ENCODE measurements at places on chromosomes 16 and 17. TPM values are rescaled to one million over a fixed set of nuclear protein-coding genes. Genes with fewer than 3 reads are reported as not detected.
A peak's percentile ranks its signal among the peaks of the same experiment; 100 is the strongest.

The ALOXE3 gene
- not detected for total RNA-seq

The CMTM2 gene
- not detected for total RNA-seq

The CCL18 gene
- total RNA-seq, result 0.32 TPM

DNA sequence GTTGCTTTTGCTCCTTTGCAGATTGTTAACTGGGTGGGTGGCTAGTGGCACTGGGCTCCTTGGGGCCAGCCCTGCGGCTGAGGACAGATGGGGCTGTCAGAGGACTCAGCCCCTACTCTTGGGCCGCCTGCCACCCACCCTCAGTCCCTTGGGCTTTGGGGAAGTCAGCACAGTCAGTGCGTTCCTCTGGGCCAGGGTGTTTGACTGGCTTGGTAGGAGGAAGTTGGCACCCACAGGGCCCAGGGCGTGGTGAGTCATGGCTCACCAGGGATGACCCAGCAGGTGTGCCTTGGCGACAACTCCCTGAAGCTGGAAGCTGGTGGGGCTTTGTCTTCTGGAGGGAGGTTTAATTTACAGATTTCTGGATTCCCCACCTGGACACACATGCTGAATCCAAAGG lies 32.4 kb downstream of the HAPSTR1 start:
- peak; percentile 61 for DNase-seq
- peaks cover 22% of the 10 kb centered on the region for H3K4me1 ChIP-seq
- no peak overlapping the region for H3K27ac ChIP-seq

- H3K36me3 ChIP-seq, result no peaks in the 10 kb centered on the region
- DNase-seq, result no peak
- H3K4me1 ChIP-seq, result no peaks in the 10 kb centered on the region
Measured at GRCh38 chr17:32533296-32533695, 46.5 kb downstream of the CDK5R1 start.

DNA sequence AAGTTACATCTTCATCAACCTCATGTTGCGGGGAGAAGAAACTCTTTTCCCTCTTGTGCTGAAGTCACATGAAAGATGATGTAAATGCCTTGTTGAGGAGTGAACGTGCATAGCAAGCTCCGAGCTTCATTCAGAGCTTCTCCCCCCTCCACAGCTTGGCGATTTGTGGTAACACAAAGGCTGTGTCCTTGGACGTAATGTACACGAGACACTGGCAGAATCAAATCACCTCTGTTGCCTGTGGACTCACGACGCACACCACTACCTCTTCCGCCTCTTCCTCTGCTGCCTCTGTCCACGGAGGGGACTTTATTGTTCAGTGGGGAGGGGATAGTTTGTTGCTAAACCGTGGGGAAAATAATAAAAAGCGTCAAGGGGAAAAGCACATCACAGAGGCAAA lies 54.9 kb upstream of the CHMP6 start:
- no peak overlapping the region for H3K4me3 ChIP-seq
- no peaks in the 10 kb centered on the region for H3K36me3 ChIP-seq
- no peak overlapping the region for H3K27ac ChIP-seq
- no peaks in the 10 kb centered on the region for H3K4me1 ChIP-seq

DNA sequence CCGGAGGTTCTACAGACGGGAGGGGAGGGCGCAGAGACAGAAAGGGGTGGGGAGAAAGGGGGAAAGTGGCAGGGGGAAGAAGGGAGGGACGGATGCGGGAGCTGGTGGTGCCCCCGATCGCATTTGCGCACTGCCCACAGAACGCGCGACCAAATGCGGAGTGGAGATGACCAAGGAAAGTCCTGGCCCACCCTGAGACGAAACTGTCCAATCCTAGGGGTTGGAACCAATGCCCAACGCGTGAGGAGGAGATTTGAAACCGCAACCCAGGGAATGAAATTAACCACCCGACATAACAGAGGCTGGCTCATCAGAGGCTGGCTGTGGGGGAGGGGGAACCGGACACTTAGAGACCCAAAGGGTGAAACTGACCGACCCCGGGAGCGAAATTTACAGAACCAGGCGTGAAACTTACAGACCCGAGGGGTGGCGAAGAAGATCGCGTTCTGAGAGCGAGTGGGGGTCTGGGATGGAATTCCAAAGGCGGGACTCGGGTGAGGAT lies 1.4 kb downstream of the HES7 start:
- H3K4me1 ChIP-seq, result peaks cover 53% of the 10 kb centered on the region
- H3K27ac ChIP-seq, result no peak overlapping the region
- H3K36me3 ChIP-seq, result no peaks in the 10 kb centered on the region
- no peak for DNase-seq
- peaks cover 6% of the 10 kb centered on the region for H3K27me3 ChIP-seq
- H3K4me3 ChIP-seq, result no peak overlapping the region

GRCh38 chr16:74726716-74727115 lies 26.1 kb upstream of the MLKL start:
- no peaks in the 10 kb centered on the region for H3K27me3 ChIP-seq
- H3K4me3 ChIP-seq, result no peak overlapping the region
- DNase-seq, result no peak
- no peak overlapping the region for H3K27ac ChIP-seq
- H3K36me3 ChIP-seq, result no peaks in the 10 kb centered on the region

DNA sequence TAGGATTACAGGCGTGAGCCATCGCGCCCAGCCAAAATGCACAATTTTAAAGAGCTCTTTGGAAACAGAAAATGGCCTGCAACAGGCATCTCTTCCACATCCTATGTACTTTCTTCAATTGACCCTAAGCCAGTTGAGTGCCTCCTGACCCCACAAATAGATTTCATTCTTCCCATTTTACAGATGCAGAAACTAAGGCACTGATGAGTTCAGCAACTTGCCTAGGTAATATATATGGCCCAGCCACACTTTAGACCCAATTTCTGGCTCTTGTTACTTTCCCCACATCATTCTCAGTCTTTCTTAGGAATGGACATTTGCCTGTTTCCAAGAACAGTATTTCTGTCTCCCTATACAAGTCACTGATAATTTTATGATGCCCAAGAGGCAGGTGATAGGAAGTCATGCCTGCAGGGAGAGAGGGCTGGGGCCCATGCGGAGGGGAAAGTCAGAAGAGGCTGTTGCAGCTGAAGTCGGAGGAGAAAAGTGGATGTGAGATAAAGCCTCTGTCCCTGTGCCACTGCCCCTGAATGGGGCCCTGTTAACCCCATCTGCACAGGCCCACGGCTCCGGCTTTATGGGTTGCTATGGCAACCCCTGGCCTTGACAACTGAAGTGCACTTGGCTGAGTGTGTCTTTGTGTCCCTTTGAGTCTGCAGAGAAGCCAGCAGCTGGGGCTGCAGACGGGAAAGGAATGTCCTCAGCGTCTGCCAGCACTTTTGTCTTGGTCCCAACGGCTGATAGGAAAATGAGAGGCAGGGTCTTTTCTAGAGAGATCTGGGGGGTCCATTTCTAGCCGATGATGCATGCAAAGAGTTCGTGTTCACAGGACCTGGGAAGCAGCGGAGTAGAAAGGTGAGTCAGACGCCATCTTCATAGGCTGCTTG lies 45.9 kb downstream of the ABAT start:
- no peaks in the 10 kb centered on the region for H3K4me1 ChIP-seq
- no peaks in the 10 kb centered on the region for H3K27me3 ChIP-seq
- no peak overlapping the region for H3K27ac ChIP-seq

GRCh38 chr16:67169642-67170167 lies 633 bp upstream of the NOL3 start:
- H3K27me3 ChIP-seq, result no peaks in the 10 kb centered on the region
- peak overlapping the region; percentile 61 for H3K4me3 ChIP-seq
- H3K27ac ChIP-seq, result peak overlapping the region; percentile 98
- H3K4me1 ChIP-seq, result peaks cover 58% of the 10 kb centered on the region

GRCh38 chr16:86630471-86630870 lies 52.1 kb downstream of the FOXL1 start:
- no peak overlapping the region for H3K4me3 ChIP-seq
- peak; percentile 57 for DNase-seq
- H3K4me1 ChIP-seq, result no peaks in the 10 kb centered on the region
- H3K27me3 ChIP-seq, result no peaks in the 10 kb centered on the region

DNA sequence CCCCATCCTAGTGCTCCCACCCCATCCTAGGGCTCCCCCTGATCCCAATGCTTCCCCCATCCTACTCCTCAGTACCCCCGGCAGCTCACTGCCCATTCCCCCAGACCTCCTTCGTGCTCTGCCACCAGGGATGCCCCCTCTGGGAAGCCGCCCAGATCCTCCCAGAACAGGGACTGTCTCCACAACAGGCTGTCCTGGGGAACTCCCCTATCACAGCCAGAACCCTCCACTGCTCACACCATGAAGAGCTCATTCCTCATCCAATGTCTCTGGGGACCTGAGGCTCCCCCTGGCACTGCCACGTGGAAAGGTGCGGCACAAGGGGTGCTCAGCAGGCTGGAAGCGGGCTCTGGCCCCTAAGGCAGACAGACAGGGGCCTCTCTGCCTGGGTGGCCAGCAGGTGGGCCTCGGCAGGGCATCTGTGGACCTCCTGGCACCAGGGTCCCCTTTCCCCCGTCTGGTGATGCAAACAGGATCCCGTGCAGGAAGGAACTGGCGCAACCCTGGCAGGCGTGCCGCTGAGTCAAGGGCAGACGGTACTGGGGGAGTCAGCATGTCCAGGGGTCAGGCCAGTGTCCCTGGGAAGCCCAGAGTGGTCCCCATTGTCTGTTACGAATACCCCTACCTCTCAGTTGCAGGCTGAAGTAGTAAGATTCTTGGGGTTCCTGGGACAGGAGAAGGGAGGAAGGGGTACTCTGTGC lies 14.8 kb upstream of the PVALEF start:
- no peaks in the 10 kb centered on the region for H3K36me3 ChIP-seq
- peak; percentile 41 for DNase-seq
- no peaks in the 10 kb centered on the region for H3K27me3 ChIP-seq
- H3K4me3 ChIP-seq, result no peak overlapping the region
- H3K4me1 ChIP-seq, result no peaks in the 10 kb centered on the region

DNA sequence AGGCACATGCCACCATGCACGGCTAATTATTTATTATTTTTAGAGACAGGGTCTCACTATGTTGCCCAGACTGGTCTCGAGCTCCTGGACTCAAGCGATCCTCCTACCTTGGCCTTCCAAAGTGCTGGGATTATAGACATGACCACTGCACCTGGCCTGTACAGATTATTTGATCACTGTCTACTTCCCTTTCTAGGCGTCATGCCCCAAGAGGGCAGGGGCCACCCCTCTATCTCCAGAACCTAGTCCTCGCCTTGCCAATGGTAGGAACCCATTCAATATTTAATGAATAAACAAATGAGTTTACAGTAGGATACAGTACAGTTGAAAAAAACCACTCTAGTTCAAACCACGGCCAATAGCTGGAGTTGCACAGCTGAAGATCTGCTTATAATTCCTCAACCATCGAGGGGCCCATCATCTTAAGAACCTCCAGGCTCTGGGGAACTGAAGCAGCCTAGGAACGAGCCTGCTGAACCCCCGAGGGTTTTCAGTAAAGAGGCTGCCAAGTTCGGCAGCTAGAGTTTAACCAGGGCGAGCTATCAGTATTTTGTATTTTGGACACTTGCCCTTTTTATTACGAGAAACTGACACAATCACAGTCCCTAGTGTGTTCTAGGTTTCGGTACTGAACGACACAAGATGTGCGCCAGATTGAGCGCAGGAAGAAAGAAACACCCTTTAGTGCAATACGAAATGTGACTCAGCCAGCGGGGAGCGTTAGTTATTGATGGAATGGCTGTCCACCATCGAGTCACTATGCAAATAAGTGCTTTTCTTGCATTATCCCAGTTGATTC lies 14.6 kb downstream of the ADCY9 start:
- no peaks in the 10 kb centered on the region for H3K27me3 ChIP-seq
- H3K4me3 ChIP-seq, result no peak overlapping the region
- H3K27ac ChIP-seq, result no peak overlapping the region
- no peak for DNase-seq

GRCh38 chr17:8479431-8479947 lies 43.8 kb downstream of the NDEL1 start:
- no peak overlapping the region for H3K27ac ChIP-seq
- no peaks in the 10 kb centered on the region for H3K27me3 ChIP-seq
- no peak overlapping the region for H3K4me3 ChIP-seq
- H3K4me1 ChIP-seq, result peaks cover 16% of the 10 kb centered on the region
- peak; percentile 67 for DNase-seq
- H3K36me3 ChIP-seq, result no peaks in the 10 kb centered on the region

DNA sequence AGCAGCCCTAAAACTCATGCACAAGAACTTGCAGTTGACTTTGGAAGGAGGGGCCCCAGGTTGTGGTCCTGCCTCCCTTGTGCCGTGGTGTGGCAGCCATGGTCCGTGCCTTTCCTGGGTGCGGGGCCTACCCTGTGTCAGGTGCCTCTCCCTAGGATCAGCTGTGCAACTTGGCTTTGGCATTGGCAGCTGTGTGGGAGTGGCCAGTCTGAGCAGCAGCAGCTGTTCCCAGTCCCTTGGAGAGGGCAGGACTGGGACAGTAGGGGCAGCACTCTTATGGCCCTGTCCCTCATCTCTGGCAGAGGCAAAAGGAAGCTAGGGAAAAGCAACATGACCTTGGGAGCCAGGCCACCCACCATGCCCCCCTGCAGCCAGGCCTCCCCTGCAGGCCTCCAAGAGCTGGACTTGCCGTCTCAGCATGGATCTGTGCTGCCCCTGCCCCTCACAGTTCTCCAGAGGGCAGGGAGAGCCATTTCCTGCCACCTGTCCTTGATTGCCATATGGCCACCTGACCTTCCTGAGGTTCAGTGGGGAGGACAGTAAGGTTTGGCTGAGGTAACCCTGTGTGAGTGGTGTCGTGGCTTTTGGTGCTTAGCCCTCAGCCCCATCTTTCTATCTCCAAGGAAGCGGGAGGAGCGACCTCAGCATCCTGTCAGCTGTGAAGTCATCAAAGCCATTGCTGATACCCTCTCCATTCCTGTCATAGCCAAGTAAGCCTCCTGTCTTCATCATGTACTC lies 15.5 kb upstream of the NFATC3 start:
- H3K27me3 ChIP-seq, result no peaks in the 10 kb centered on the region
- H3K4me3 ChIP-seq, result no peak overlapping the region
- no peak overlapping the region for H3K27ac ChIP-seq
- peak; percentile 64 for DNase-seq
- H3K36me3 ChIP-seq, result no peaks in the 10 kb centered on the region

All from adrenal gland (tissue), 19 donors.